ENCODE measurements at places on chromosomes 6 and 20. TPM values are rescaled to one million over a fixed set of nuclear protein-coding genes. Genes with fewer than 3 reads are reported as not detected.

CASS4 gene
- total RNA-seq: under 0.01 TPM

GLP1R gene
- total RNA-seq: not detected

MDFI gene
- total RNA-seq: 0.72 TPM

- DNase-seq: no peak
Measured at GRCh38 chr20:48794360-48794759, 33.4 kb downstream of the PREX1 start.

DNA sequence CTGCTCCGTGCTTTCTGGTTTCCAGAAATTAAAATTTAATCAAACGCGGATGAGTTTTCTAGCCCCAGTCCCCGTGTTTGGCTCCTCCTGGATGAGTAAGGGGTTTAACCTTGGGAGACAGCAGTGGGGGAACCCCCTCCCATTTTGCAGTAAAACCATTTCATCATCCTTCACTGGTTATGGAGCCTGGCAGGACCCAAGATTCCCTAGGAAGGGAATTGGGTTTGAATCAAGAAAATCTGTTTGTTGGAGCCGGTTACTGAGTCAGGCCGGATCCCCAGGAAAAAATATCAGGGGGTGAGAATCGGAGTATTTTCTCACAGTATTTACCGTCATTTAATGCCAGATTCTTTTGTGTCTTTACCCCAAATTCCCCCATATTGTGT is 754 bp downstream of the YWHAB start:
- DNase-seq: no peak

- DNase-seq: no peak
Measured at GRCh38 chr6:134389658-134390057, 71.7 kb upstream of the SGK1 start.

DNA sequence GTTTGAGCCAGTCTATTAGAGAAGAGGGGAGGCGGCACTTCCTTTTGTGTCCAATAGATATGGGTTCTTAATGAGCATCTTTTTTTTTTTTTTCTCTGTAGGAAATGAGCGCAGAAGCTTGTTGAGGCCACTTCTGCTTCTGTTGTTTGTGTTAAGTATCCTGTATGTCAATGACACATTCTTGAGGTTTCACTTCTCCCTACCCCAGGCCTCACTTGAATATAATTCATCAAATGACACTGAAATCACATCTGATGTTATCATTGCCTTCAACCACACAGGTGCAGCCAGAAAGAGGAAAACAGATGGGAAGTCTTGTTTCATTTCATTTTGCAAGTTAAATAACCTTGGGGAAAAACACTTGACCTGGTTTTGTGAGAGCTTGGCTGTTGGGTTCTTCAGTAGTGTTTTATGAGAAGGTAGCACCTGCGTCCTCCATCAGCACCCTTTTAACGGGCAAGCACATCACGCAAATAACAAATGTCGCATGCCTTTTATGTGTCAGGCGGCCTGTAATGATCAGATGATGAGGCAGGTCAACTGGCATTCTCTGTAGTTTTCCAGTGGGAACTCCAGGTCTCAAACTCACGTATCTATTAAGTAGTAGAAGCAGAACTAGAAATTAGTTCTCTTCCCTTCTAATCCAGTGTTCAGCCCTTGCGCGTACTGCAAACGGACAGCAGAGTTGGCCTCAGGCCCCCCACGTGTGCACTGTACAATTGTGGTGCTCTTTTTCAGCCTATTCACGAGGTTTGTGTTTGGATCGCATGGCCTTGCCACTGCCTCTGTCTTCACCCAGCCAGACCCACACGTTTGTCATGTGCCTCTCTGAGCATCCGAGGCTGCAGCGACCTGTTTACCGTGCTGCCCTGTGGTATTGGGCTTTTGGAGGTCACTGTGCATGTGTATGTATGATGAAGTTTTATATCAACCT is 23.5 kb downstream of the PLEKHG1 start:
- DNase-seq: no peak

GRCh38 chr20:37418591-37419109 is 72.7 kb downstream of the SRC start:
- DNase-seq: no peak
